Stimulated activated CD4-positive, alpha-beta T cell treated with anti-CD3 and anti-CD28 coated beads, TNF-alpha, amount 100 ng/mL, for 4 hours (primary cell): ENCODE measurements at places on chromosomes 3 and 15.

GRCh38 chr3:31408720-31409119 is 124.0 kb upstream of the STT3B start:
- DNase-seq: no peak

DNA sequence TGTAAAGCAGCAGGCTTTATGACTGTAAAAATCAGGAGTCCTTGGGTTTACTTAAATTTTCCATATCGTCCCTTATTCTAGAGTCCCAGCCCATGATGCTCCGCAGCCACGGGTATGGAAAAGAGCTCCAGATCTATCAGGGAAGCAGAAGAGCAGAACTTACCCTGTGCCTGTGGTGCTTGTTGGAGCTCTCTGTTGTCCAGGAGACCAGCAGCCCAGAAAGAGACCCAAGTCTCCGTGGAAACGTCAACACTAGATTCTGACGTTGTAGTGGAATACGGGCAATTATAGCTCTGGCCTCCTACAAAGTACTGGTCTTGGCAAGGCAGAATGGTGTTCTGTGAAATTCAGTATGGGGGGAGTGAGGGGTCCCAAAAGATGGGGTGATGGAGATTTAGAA is 2.0 kb downstream of the GMNC start:
- no peak for DNase-seq

DNA sequence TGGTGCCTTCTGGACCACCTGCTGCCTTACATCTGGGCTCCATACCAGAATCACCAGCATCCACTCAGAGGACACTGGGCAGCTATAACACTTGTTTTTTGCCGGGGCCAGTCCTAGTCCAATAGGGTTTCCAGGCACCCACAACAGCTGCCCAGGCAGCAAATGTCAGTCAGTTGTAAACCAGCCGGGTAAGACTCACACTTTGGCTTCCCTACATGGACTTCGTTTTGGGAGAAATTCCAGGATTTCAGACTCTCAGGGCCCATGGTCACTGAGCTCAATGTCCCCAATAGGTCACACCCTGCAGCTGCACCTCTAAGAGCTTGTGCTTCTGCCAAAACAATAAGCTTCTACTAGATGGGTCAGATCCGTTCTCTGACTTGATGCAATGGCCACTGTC is 83.8 kb downstream of the FAM174B start:
- DNase-seq: no peak

GRCh38 chr15:95492388-95493070 is 838.0 kb upstream of the NR2F2 start:
- no peak for DNase-seq

GRCh38 chr3:75220932-75221331 is 443.2 kb upstream of the FRG2C start:
- DNase-seq: no peak

DNA sequence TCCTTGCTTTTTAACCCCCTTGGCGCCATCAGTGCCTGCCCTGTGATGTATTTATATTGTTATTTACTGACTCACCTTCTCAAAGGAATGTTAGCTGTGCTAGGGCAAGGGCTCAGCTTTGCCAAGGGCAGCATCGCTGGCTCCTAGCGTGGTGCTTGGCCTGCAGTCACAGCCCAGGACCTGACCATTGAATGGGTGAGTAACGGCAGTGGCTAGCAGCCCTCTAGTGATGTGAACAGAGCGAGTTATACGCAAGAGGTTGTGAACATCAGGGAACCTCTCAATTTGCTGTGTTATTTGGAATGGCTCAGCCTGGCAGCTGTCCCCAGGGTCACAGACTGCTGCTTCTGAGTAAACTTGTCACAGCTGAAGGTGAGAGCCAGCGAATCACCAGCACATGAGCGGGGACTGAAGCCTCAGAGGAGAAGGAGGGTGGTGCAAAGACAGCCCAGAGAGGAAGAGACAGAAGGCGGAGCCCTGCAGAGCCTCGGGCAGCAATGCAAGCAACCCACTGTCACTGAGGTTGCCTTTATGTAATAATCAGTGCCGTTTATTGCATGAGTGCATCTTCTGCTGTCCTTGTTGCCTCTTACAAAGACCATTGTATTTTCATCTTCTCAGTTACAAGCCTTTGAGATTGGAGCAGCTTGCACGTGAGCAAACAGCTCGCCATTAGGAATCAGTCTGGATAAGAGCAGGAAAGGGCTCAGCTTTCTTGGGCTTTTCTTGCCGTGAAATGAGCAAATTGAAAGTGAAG is 158.3 kb downstream of the SLCO3A1 start:
- DNase-seq: no peak

- DNase-seq: no peak
Measured at GRCh38 chr15:34994925-34995324, 6.8 kb upstream of the ZNF770 start.
